Retina (tissue), 1 donor: ENCODE measurements at places on chromosomes 3 and 15.

DNA sequence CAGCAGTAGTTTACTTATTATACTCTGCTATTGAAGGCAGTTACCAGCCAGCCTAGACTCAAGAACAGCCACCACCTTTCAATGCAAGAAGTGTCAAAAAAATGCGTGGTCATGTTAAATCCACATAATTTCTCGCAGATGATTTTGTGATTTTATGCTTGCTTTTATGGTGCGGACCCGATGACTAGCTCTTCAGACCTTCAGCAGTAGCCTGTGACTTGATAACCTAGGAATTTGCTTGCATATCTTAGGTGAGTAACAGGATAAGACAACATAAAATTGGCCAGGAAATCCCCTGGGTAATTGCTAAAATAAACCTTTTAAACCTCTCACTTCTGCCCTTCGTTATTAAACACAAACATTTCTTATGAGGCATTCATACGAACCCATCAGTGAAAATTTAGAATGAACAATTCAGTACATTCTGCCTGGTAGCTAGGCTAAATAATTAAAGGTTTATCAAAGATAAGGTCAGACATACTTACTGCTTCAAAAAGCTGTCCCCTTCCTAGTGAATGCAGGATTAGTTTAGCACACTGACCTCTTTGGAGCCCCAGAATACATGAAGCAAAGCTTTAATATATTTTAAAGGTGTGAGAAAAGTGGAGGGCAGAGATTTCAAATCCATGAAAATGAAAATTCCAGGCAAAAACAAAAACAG lies 798.8 kb downstream of the OTOL1 start:
- no peak for DNase-seq

- DNase-seq = no peak
Observed at GRCh38 chr3:49035281-49035680, 6.1 kb upstream of the IMPDH2 start.

GRCh38 chr3:38260474-38260873 lies 5.1 kb upstream of the SLC22A13 start:
- no peak for DNase-seq

GRCh38 chr3:13579063-13579462 lies 30.1 kb downstream of the FBLN2 start:
- DNase-seq = no peak

DNA sequence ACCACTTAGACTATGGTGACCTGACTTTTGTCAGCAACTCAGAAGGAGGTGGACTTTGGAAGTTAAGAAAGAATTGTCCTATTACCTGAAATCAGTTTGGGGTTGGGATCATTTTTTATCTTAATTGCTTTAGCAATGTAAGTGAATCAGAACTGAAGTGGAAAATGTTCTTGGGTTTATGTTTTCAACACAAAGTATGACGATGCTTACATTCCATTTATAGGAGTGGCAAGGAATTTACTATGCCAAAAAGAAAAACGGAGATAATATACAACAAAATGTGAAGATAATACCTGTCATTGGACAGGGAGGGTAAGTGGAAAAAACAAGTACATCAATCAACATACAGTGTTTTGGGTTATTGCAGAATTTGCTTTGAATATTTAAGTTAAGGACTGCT lies 116.1 kb downstream of the PDE8A start:
- DNase-seq = no peak

DNA sequence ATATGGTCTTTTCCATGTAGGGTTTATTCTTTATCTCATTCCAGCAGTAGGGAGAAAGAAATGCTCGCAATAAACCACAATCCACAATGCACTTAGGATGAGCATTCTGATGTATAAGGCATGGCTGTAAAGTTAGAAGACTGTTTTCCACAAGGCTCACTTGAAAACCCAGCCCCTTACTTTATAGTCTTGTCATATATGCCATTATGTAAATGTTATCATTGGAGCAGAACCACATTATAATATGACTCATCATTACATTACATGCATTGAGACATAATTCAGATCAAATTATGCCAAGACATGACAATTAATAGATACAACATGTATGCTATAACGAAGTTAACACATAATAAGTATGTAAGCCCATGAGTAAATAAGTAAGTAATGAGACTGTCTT lies 348.1 kb downstream of the LSAMP start:
- DNase-seq = no peak

- no peak for DNase-seq
Observed at GRCh38 chr3:163490119-163490518, 1588.2 kb downstream of the SI start.

DNA sequence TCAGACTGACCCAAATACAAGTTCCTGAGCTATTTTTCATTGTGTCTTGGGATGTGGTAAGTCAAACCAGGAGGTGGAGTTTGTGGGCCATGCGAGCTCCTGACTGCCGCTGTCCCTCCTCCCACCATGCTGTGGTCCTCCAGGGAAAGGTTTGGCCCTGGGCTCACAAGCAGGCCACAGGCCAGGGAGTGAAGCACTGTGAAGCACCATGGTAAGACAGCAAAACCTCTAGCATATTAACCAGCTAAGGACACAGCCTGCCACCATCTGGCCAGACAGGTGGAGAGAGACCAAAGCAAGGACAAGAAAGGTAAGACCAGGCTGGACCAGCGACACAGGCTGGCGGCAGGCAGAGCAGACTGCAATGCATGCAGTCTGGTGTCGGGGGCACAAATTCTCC lies 15.3 kb downstream of the RAB43 start:
- no peak for DNase-seq

- no peak for DNase-seq
Observed at GRCh38 chr3:72750405-72750965, 97.8 kb downstream of the SHQ1 start.

DNA sequence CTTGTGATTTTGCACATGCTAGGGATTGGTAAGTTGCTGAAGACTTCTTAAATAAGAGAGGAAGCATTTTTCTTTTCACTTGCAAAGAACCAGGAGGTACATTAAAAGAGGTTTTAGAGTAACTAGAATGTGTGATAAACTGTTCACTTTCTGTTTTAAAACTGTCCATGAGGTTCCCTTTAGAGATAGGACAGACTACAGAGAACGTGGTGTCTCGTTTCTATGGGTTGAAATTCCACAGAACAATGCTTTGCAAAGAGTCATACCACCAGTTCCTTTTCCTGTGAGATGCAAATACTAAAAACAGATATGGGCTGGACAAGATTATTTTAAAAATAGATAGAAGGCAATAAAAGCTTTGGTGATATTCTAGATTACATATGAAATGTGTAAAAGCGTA lies 372.8 kb downstream of the TIGIT start:
- DNase-seq = no peak
